RCC 7860 (cell line): ENCODE measurements at places on chromosomes 16 and 17.

DNA sequence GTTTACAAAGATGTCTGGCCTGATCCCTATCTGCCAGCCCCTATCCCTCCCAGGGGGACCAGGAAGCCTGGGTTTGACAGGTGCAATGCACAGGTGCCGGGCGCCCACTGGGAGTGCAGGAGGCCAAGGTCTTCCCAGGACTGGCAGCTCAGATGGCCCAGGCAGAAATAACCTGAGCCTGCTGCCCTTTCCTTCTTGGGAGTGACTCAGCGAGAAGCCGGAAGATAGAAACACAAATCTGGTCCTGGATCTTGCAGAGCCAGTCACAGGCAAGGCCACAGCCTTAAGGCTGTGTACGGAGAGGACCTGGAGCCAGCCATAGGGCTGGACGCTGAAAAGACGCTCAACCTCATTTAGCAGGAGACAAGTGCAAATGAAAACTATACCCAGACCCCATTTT, 27.7 kb downstream of the GPR142 start:
- no peak for DNase-seq

DNA sequence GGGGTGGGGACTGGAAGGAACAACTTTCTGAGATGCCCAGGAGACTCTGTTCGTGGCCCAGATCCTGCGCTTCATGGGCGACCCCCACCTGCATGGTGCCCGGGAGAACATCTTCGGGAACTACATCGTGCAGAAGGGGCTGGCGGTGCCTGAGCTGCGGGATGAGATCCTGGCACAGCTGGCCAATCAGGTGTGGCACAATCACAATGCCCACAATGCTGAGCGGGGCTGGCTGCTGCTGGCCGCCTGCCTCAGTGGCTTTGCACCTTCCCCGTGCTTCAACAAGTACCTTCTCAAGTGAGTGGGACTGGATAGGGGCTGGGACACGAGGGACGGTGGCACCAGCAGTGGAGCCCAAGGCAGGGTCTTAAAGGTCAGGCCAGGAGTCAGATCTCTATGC, 37.3 kb downstream of the MYO15A start:
- no peak for DNase-seq

GRCh38 chr16:89572485-89573205, 2.9 kb upstream of the CPNE7 start:
- DNase-seq, result no peak

DNA sequence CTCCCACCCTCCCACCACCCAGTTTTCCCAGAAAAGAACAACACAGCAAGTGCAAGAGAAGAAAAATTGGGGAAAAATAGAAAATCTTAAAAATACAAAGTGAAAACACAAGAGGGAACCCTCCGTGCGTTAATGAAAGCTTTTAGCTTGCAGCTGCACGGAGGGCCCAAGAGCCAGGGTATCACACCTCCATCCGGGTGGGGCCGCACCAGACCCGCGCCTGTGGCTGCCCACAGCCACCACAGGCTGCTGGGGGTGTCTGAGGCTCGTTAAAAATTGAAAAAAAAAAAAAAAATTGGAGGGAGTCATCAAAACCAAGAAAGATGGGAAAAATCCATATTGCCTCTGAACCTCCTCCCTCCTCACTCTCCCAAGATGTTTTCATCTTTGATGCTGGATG, 18.6 kb downstream of the ENGASE start:
- no peak for DNase-seq

DNA sequence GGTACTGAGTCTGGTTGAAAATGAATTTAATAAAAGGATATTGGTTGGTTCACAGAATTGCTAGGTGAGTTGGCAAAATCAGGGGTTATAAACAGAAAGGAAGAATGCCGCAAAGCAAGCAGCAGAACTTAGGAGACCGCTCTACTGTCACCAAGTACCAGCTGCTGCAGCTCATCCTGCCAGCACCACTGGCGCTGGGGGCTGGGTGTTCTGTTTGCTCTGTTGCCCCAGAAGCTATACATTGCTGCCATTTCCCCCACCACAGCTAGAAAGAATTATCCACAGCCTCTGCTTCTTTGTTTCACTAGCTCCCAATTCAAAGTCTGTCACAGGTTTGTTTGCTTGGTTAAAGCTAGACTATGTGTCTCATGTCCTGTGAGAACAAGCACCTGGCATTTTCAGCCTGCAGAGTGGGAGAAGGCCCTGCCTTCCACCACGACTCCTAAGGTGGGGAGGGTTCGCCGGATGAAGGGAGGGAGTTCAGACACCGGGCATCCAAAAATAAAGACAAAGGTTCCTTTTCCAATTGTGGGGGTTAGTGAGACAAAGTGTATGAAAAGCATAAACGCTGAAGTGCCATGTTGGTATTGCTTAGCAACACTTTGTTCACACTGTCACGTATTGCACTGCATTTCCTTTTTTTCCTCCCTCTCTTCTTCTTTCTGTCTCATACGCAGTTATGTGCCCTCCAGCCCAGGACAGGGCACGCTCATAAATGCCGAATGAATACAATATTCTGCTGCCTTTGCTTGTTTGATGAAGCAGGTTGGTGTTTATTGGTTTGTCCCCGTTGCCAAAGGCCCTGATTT, 9.6 kb upstream of the CPD start:
- DNase-seq, result no peak

DNA sequence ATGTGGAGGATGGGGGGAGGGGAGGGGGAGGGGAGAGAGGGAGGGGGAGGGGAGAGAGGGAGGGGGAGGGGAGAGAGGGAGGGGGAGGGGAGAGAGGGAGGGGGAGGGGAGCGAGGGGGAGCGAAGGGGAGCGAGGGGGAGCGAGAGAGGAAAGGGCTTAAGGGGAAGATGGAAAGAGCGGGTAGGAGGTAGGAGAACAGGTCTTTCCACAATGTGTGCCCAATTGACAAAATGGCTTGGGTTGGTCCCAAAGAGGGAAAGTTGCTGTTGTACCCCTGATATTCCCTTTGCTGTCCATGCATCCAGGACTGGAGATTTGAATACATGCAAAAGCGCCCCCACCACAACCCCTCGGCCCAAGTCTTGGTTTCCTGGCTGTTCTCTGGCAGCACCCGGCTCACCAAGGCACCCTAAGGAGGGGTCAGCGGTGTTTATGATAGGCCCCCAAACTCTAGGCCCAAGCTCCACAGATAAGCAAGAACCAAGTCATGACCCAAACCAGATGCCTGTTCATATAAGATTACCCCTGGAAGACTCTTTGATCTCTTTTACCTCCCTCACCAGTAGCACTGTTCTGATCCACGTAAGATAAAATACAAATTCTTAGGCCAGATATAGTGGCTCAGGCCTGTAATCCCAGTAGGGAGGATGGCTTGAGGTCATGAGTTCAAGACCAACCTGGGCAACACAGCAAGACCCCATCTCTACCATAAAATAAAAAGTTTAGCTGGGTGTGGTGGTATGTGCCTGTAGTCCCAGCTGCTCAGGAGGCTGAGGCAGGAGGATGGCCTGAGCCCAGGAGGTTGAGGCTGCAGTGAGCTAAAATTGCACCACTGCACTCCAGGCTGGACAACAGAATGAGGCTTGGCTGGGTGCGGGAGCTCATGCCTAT, 119.6 kb downstream of the ZFHX3 start:
- DNase-seq, result no peak

- no peak for DNase-seq
Measured at GRCh38 chr16:10945065-10945787, 862 bp downstream of the CLEC16A start.

GRCh38 chr17:49696233-49696761, 11.5 kb downstream of the SLC35B1 start:
- DNase-seq, result no peak

DNA sequence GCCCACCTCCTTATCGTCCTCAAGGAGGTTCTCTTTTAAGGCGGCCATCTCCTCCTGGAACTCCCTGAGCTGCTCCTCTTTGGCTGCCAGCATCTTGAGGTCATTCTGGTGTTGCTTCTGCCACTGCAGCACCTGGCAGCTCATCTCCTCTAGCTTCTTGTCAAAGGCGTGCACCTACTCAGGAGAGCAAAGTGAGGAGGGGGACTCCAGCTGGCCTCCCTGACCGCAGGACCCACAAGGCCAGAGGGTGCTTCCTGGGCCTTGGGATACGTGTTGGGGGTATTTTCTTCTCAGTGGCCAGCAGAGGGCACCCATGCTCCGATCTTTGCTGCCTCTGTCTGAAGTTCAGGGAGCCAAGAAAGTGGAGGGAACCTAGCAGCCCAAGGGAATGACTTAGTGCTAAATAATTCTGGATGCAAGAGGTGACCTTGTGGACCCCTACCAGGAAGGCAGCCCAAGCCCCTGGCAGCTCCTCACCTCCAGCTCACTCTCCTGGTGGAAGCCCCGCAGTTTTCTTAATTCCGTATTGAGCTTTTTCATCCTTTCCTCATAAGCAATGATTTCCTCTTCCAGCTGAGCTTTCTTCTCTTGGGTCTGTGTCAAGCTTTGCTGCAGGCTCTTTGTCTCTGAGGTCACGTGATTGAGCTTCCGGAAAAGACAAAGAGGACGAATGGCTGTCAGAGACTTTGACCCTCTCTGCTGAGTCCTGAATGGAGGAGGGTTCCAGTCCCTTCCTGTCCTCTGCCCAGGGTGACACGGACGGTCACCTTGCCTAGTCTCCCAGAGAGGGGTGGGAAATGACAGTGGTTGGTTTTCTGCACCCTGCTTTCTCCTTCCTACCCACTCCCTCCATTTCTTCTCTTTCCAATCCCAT, 31.4 kb downstream of the DHX38 start:
- DNase-seq, result peak; percentile 48

DNA sequence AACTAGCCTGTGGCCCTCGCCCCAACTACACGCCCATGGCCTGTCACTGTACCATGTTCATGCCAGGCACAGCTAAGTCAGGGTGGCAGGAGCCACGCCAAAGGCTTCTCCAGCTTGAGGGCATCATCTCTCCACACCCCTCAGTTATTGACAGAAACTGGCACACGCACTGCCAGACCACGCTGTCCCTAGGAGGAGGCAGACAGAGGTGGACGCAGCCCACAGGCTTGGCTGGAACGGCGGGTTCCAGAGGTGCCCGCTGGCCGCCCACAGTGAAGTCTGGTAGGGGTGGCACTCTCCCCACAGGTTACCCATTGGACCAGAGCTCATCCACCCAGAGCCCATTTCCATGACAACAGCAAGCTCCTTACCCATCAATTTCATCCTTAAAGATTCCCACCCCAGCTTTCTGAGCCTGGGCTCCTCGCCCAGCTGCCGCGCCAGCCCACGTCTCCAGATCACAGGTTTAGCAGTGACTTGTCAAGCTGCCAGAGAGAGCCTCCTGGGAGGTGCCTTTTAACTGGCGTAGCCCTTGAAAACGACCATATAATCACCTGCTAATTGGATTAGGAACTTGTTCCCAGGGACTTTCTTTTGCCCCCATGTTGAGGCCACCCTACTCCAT, 27.9 kb downstream of the RPRML start:
- DNase-seq, result no peak

GRCh38 chr17:8892338-8892690, 24.8 kb upstream of the PIK3R6 start:
- no peak for DNase-seq

DNA sequence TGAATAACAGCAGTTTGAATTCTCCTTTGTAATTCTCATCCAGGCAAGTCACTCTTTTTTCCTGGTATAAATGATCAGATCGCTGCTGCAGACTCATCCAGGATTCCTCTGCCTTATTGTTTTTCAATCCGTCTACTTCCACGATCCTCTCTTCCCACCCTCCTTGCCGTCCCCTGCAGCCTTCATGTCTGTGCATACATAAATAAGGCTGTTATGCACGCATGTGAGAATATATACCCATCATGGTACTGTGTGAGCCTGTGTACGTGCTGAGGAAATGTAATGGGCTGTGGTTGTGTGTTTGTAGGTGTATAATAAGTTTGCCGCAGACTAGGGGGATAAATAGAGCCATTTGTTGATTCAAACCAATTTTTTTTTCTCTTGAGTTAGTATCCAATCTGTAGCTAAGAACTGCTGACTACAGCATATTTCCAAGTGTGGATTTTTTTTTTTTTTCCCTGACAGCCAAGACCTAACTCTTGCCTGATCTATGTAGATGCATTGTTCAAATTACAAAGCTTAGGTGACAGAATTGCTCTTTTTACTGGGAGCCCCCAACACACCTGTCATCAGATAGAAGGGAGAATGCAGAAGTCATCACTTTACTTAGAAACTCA, 62.2 kb downstream of the RBFOX1 start:
- no peak for DNase-seq

GRCh38 chr16:14111713-14112538, 40.8 kb downstream of the MRTFB start:
- no peak for DNase-seq

- DNase-seq, result no peak
Measured at GRCh38 chr17:49742166-49742638, 21.7 kb downstream of the FAM117A start.

DNA sequence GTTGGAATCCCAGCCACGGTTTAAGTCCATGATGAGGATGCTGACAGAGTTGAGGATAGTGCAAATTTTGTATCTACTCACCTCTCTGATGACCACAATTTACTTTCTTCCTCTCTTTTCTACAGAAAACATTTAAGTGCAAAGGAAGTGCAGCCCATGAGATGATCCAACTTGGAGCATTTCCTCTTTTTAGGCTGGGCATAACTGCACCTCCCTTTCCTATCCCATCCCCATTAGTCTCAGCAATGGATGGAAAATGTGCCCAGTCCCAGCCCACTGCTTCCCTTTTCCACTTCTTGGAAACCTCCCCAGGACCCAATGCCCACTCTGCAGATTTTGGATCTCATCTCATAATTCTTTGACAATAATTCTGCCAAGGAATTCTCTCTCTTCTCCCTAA, 16.6 kb upstream of the CCL8 start:
- DNase-seq, result no peak

DNA sequence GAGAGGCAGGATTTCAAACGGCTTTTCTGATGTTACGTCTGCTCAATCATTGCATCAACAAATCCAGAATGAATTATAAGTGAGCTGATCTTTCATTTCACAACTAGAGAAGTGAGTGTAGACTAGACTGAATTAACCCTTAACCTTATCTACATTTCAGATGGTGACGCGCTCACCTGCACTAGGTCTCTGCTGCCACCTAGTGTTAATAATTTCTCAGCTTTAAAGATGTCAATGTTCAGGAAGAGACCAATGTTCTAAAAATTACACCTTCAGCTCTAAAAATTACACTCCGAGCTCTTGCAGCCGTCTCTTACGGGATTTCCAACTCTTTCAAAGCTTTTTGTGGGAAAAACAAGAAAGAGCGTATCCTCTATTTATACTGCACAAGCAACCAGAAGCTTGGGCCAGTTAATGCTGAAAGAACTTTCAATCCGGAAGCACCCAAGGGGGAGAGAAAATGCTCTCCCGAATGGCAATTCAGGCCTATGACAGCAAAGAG, 88.2 kb upstream of the FA2H start:
- peak; percentile 47 for DNase-seq

- no peak for DNase-seq
Measured at GRCh38 chr16:80563066-80563465, 22.3 kb downstream of the DYNLRB2 start.

GRCh38 chr17:13030459-13031300, 12.9 kb upstream of the ELAC2 start:
- DNase-seq, result peak; percentile 4

DNA sequence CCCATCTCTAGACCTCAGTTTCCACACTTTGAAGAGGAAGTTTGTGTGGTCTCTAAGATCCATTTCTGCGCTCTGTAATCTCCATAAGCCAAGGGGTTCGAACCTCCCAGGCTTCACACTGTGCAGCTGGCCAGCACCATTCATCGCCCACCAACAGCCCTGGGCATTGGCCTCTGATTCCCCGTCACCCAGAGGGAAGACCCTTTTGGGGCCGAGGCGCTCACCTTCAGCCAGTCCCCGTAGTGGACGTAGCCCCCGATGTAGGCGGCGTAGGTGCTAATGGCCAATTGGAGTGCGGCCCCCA, 678 bp downstream of the TMEM101 start:
- no peak for DNase-seq
